ENCODE measurements at places on chromosomes 16 and 17.

- peak; percentile 84 for DNase-seq
Observed at GRCh38 chr16:87853411-87854052, 15.8 kb downstream of the SLC7A5 start.

GRCh38 chr17:56914581-56915273 lies 878 bp upstream of the TRIM25 start:
- no peak for DNase-seq

DNA sequence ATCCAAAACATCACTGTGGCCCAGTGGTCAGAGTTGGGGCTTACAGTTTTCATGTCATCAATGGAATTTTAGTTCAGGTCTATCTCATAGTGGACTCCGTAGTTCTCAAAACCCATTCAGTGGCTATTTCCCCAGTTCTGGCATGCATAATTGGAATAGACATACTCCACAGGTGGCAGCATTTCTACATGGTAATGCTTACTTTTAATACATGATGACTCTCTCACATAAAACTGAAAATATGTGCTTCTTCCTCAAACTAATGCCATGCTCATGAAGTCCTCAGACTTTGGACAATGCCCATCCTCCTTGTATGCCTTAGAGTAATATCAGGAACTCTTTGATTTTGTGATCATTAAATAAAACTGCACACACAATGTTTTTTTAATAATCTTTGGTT lies 857.4 kb upstream of the GOT2 start:
- DNase-seq = no peak

DNA sequence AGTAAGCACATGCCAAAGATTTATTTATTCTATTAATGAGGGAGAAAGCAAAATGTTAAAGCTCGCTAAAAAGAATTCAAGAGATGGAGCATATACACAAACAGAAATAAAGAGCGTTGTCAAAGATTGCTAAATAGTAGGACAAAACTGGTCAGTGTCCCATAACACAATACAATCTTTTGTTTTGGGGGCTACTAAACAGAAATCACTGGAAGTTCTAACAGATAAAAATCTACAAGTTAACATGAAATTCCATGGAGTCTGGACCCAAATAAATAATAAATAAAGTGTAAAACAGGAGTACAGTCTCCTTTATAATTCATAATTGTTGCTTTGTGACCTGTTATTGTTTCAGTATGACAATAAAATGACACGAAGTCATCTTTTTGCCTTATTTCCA lies 115.2 kb upstream of the CNTNAP4 start:
- DNase-seq = no peak

- DNase-seq = no peak
Observed at GRCh38 chr17:73797594-73798110, 153.4 kb upstream of the SDK2 start.

DNA sequence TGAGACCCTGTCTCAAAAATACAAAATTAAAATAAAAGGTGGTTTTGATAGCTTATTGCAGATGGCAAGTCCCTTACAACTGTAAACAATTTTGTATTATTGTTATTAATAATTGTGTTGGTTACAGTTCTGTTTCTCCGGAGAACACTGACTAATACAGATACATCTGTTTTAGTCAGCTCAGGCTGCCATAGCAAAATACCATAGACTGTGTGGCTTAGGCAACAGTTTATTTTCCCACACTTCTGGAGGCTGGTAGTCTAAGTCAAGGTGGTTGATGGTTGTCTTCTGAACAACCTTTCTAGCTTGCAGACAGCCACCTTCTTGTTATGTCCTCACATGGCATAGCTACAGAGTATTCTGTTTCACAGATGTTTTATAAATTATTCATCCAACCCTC lies 14.2 kb upstream of the IL21R start:
- DNase-seq = no peak

- DNase-seq = no peak
Observed at GRCh38 chr16:57462978-57463362, 491 bp downstream of the POLR2C start.

- no peak for DNase-seq
Observed at GRCh38 chr16:69607674-69608073, 41.9 kb downstream of the NFAT5 start.

GRCh38 chr17:1714980-1715802 lies 5.0 kb upstream of the TLCD2 start:
- peak; percentile 91 for DNase-seq

DNA sequence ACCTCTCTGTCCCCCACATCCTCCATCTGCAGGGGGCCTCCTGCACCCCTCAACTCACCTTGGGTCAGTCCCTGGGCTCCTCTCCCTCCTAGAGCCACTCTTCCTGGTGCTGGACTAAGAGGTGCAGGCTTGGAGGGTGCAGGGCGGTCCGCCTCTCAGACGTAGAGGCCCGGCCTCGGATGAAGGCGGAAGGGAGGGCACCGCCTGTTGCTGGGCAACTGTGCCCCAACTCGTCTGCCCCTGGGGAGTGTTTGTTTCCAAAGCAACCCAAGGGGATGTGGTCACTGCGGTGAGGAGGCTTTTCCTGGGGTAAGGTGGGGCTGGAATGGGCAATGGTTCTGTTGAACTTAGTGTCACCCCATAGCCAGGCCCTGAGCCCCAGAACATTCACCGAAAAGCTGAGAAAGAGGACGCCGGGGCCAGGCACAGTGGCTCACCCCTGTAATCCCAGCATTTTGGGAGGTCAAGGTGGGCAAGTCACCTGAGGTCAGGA lies at the start of gene C16orf54:
TSS of gene C16orf54 (minus strand) at position 138 of the 493 bp plus-strand sequence. CDS start 1,039 bp downstream, outside the sequence.
- DNase-seq = peak; percentile 29

- DNase-seq = no peak
Observed at GRCh38 chr17:11601661-11602060, 3.4 kb downstream of the DNAH9 start.

DNA sequence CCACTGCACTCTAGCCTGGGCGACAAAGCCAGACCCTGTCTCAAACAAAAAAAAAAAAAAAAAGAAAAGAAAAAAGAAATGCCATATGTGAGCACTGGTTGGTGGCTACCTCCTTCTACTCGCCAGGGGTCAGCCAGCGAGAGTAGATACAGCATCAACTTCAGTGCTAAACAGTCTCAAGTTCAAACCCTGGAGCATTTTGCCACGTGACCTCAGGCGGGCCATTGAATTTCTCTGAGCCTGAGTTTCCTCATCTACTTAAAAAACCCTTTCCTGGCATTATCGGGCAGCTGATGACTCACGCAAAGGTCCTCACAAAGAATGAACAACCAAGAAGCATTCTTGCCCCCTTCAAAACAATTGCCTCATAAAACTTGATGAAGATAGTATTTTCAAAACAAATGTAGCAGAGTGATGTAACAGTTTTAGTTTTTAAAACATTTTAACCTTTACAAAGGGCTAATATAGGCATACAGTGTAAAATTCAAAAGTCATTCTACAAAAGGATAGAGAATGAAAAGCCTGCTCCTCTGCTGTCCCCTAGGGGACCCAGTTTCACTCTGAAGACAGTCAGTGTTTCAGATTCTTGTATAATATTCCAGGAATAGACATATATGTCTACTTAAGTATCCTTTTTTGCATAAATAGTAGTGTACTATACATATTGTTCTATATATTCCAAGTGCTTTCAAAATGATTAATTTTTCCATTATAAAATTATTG lies 28.4 kb downstream of the DNAH2 start:
- no peak for DNase-seq

GRCh38 chr17:72615627-72615991 lies 476.9 kb downstream of the SLC39A11 start:
- DNase-seq = no peak

GRCh38 chr16:31333686-31334649 lies 21.0 kb upstream of the ITGAX start:
- DNase-seq = no peak

DNA sequence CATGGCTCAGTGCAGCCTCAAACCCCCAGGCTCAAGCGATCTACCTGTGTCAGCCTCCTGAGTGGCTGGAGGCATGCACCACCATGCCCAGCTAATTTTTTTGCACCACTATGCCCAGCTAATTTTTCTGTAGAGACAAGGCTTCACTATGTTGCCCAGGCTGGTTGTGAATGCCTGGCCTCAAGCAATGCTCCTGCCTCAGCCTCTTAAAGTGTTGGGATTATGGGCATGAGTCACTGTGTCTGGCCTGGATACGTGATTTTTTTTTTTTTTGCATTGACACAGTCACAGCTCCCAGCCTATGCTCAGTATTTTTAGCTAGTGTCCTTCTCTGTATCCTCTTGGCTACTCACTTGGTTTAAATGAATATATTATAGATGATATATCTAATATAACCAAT lies 377.0 kb upstream of the TNRC6C start:
- DNase-seq = no peak

DNA sequence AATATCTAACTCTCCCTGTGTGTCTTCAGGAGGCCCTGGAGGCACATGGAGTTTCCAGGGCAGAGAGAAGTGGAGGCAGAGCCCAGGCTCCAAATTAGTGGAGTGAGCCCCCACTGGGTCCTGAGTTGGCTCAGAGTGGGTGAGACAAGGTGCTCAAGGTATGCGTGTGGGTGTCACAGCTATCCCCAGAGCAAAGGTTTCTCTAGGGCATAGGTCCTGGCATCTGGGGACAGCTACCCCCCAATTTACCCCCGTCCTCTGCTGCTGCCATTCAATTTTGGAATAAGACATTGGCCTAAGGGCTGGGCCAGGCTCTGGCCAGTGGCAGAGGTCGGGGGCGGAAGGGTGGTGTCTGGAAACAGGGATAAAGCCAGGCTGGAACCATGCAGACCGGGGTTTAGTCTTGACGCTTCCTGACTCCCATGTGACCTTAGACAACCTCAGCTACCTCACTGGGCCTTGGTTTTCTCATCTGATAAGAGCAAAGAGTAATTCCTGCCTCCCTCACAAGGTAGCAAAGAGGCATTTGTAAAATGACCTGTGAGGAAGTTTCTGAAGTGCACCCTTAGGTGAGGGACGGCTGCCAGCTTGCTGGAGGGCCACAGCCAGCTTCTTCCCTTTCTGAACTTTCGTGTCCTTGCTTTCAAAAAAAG lies 78.2 kb upstream of the TMEM97 start:
- DNase-seq = no peak

- no peak for DNase-seq
Observed at GRCh38 chr17:2894782-2895181, 98.5 kb downstream of the RAP1GAP2 start.

GRCh38 chr16:77213542-77214106 lies 14.4 kb downstream of the SYCE1L start:
- DNase-seq = no peak

DNA sequence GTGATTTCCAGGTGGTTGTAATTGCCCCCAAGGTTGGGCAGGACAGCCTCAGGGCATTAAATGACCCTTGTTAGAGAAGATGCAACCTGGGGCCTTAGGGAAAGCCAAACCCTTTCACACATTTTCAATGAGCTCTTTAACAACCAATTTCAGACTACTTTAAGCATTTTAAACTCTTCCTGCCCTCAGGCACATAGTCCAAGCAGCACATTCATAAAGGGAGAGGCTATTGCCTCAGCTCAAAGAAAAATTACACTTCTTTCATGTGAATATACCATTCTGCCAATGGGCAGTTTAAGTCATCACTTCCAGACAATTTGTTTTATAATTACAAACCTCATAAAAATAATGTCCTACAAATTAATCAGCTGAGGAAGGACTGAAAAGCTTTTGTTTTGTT lies 544.5 kb downstream of the NPIPA7 start:
- no peak for DNase-seq

GRCh38 chr17:3569534-3570137 lies 12.0 kb upstream of the TRPV3 start:
- DNase-seq = no peak

- no peak for DNase-seq
Observed at GRCh38 chr17:41617698-41618097, 5.1 kb upstream of the KRT16 start.

- no peak for DNase-seq
Observed at GRCh38 chr17:68835071-68835470, 120.1 kb downstream of the ABCA8 start.

DNA sequence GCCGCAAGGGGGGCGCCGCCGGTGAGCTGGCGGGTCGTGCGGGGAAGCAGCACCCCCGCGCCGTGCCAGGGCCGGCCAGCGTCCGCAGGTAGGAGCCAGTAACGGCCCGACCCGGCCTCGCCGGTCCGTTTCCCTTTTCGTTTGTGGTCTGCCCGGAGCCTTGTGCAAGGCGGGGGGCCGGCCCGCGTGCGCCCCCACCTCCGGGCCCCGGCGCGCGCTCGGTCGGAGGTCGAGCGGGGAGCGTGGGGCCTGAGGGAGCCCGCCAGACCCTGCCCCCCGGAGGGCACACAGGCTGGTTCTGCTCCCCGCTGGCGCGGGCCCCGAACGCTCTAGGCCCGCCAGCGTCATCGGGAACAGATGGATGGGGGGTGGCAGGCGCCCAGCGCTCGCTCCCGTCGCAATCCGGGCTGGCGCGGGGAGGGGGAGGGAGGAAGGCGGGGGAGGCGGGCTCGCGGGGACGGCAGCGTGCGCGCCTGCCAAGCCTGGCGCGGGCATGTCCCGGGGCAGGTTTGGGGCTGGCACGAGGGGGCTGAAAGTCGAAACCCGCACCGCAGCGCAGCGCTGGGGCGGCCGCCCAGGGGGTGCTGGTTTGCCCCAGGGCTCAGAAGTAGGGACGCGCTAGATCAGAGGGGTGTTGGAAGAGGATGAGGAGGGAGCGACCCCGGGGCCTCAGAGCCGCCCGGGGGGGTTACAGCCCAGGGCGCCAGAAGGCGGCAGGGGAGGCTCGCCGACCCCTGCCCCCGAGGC lies 1.5 kb upstream of the GSE1 start:
- DNase-seq = peak; percentile 69

GRCh38 chr17:36931697-36932382 lies 5.4 kb upstream of the LHX1 start:
- DNase-seq = no peak

GRCh38 chr17:29138971-29139691 lies 41.1 kb downstream of the MYO18A start:
- no peak for DNase-seq

DNA sequence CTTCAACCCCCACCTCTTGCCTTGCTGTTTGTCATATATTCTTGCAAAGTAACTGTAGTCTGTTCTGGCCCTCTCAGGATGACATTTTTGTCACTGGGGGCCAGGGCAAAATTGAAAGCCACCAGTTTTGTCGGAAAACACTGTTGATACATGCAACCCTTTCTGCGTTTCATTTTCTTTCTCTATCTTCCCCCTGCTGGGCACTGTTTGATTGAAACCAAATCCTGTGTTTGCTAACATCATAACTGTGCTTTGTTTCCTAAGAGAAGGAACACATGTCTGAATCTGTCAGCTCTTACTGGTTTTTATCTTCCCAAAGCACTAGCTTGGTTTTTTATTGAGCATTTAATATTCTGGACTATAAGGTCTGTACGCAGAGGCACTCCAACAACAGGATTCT lies 11.7 kb upstream of the CPPED1 start:
- no peak for DNase-seq

DNA sequence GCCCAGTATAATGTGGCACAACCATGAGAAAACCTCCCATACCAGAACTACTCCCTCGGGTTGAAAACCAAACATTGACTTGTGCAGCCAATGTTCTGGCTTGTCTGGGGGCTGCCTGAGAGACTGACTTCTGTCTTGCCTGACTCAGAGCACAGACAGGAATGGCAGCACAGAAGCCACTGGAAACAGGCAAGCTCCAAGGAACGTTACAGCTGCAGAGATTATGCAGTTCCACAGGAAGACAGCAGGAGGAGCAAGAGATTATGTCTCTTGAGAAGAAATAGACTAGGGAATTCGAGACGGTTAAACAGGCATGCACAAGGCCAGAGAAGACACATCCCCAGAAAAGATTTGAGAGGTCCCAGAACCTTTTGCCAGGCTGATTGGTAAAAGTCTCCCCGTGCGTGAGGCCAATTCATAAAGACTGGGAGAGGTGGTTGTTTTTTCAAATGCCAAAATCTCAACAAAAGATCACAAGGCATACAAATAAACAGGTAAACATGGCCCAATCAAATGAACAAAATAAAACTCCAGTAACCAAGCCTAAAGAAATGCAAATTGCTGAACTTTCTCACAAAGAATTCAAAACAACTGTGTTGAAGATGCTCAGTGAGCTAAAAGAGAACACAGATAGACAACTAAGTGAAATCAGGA lies 90.6 kb upstream of the CDH5 start:
- DNase-seq = no peak
